Vagina (tissue), 2 donors: ENCODE measurements at places on chromosomes 11 and 22.

- no peak for DNase-seq
Measured at GRCh38 chr11:22521226-22521625, 104.4 kb downstream of the FANCF start.

DNA sequence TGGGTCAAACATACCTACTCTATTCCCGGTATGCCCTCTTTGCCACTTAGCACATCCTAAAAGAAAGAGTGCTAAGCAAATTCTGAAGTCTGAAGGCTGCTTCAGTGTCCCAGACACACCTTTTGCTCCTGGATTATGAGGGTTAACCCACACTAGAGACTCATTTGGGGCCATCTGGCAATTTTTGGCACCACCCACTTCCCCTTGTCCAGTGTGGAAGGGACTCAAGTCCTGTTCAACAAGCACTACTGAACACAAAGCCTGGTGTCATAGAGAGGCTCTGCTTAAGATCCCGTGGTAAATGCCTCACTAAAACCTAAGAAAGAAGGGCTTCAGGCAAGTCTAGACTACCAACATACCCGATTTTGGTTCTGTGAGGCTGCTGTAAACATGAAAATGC lies 85.8 kb downstream of the SERGEF start:
- DNase-seq = no peak

GRCh38 chr11:60791153-60791933 lies 6.2 kb downstream of the MS4A10 start:
- no peak for DNase-seq

DNA sequence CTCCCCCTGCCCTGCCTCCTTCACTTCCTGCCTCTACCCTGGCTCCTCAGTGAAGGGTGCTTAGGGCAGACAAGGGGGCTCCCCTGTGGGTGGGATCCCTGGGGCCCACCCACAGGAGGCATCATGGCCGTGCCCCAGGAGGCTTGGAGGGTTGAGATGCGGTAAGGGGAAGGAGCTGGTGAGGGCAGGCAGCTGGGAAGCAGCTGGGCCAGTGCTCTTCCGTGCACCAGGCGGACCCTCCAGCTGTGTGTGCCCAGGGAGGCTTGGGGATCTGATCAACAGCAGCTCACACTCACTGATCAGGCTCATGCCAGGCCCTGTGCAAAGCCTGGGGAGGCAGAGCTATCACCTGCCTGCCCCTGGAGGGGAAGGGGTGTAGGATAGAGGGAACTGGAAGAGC lies 59.3 kb upstream of the TTLL12 start:
- no peak for DNase-seq

- DNase-seq = no peak
Measured at GRCh38 chr11:108606495-108607160, 13.1 kb upstream of the EXPH5 start.

- no peak for DNase-seq
Measured at GRCh38 chr22:46092670-46093410, 57.5 kb upstream of the PPARA start.

DNA sequence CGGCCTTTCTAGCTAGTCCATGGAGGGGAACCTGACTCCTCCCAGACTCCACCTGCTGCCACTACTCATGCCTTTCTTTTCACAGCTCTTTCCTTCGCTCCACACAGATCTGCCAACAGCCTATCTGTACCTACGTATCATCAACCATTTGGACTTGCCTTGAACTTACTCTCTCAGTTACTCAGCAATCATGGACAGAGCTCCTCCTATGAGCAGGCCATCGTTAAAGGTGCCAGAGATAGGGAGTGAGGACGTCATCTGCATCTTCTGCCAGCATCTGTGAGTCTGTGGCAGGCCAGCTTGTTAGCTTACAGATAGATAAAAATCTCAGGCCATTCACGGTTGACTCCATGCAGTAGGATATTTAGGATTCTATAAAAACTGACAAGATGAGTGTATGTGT lies 162.9 kb upstream of the ZBED5 start:
- no peak for DNase-seq

DNA sequence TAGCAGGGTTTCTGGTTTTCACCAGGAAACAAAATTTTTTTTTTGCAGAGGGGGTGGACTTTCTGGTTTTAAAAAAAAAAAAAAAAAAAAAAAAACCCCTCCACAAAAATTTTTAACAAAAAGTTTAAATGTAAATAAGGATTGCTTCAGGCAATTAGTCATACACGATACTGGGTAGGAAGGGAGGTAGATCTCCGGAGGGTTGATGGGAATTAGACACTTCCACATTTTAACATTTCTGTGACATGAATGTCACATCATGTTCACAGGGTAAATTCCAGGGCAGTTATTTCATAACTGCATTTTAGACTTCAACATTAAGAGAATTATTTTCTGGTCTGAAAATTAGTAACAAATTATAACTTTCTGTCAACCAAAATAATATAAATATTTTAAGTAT lies 15.9 kb downstream of the NUP98 start:
- DNase-seq = no peak

DNA sequence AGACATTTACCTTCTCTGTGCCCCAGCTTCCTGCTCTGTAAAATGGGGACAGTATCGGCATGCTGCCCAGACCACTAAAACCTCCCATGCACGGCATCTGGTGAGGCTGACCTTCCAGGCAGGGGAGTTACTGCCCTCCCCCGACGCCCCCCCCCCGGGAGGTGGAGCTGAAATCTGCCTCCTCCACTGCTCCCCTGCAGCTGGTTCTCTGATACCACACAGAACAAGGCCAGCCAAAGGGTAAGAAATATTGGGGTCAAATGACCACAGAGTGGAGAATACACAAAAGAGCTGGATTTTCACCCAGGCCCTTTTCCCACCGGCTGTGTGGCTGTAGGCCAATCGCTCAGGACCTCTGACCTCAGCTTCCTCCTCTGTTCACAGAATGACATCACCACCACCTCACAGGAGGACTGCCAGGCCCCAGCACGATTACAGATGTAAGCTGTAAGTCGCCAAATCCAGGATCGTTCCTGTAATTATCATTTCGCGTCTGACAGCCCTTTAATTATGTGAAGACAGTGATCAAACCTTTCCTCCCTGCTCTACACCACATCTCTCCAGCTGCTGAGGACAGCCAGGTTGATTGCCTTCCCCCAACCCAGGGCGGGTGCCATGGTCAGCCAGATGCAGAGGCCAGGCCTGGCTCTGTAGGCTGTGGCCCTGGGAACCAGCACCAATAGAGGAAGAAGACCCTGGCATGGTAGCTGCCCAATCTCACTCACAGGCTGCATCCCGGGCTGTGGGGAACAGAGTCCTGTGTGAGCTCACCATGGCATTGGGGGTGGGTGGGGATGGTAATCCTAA lies 35.7 kb upstream of the KLHL35 start:
- DNase-seq = no peak

GRCh38 chr11:45933131-45933831 lies 10.8 kb downstream of the LARGE2 start:
- DNase-seq = peak; percentile 86

DNA sequence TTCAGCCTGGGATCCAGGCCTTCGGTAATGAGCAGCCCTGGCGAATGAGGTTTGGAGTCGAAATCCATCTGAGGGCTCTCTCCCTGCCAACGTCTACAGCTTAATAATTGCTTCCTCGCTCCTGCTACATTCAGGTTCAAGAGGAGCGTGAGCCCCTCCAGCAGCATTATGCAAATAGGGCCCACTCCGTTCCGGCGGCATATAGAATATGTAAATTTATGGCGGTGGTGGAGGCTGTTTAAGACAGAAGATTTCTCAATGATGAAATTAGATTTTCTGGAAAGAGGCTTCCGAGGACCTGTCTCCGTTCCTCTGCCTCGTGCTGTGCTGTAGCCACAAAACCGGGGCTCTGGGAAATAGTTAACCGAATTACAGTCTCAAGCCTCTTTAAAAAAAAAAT lies 402.8 kb downstream of the MIAT start:
- DNase-seq = no peak
